Left kidney (tissue), 8 donors: ENCODE measurements at places on chromosomes 2 and 18.
A peak's percentile ranks its signal among the peaks of the same experiment; 100 is the strongest.

DNA sequence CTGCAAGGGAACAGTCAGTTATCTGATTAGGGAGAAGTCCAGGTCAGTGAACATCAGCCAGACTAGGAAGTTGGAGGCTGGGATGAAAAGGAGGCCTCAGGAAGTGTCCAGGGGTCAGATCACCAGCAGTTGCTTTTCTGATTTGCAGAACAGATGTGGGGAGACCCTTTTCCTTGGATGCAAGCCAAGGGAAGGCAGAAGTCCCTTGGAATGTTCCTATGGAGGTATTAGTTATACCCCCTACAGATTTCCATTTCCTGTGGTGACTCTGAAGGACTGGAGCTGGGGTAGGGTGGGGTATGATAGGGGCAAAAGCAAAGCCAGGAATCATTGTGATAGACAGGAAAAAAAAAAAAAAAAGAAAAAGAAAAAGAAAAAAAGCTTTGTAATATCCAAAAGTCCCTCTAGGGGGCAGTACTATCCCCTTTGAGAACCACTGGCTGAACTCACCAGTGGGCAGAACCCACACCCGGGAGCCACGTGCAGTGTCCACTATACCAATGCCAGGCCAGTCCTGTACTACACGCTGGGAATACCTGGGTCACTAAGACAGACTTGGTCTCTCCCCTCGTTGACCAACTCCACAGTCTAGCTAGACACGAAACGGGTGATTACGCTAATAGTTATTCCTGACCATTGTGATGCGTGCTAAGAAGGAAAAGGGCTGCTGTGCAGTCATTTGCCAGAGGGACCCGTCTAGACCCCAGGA, 7.4 kb downstream of the DYSF start:
- no peak for DNase-seq

DNA sequence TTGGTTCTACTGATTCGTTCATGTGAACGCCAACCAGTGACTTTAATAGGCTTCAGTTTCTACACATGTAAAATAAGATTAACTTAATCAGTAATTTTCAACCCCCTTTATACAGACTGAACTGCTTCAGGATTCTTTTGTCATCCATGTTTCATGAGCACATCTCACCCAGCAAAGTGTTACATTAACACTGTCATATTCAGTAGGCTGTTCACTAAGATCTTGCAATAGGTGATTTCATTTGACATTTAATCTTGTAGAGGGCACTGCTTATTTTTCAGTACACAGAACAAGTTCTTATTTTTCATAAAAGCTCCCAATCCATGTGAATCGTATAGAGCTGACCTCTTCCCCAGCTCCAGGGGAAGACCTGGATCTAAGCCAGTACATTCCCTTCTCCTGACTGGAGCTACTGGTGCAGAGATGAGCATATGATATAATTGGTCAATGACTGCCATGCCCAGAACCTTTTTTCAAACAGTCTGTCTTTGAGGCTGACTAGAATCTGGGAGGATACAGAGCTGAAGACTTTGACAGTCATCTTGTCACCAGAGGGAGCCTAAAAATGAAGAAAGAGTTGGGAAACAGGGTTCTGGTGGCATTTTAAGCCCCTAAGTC, 72.2 kb upstream of the CHRNA1 start:
- no peak for DNase-seq

GRCh38 chr2:128299628-128300027, 19.0 kb downstream of the HS6ST1 start:
- DNase-seq: no peak

DNA sequence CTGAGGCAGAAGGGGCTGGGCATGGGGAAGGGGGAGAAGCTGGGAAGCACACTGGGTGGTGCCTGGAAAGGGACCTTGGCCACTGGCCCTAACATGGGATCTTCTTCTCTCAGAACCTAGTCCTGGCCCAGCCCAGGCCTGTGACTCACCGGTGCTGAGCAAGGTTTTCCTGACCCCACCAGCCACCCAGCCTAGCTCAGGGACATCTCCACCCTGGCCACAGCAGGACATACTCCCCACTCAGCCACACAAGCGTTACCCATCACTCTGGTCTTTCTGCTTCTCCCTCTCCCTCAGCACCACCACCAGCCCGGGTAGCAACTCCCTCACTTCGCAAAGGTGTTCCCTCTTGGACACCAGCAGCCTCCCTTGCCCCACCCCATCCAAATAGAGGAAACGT, 22.8 kb downstream of the TNS1 start:
- no peak for DNase-seq

GRCh38 chr2:43102366-43103092, 123.9 kb downstream of the ZFP36L2 start:
- DNase-seq: no peak

DNA sequence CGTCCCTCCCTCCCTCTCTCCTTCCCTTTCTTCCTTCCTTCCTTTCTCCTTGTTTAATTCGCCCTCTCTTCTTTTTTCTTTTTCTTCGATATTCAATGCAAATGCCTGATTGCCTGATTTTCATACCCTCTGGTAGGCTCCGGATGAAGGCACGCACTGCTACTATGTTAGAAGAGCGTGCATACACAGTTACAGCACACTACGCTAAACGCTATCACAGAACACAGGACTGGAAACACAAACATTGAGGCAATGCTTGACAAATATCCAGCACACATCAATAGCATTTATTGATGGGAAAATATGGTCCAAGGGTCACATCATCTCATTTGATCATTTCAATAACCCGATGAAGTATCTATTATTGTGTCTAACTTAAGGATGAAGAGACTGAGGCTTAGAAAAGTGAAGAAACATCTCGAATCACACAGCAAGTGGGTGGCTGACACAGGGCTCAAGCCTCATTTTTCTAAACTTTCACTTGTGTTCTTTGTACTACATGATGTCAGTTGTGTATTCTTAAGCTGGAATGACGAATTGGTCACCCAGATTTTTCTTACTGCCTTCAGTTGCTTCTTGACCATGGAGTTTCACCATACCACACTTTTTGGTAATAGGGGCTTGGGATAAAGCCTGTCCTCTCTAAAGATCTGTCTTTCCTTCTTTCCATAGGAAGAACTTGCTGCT, 101.8 kb downstream of the TRIB2 start:
- DNase-seq: no peak

DNA sequence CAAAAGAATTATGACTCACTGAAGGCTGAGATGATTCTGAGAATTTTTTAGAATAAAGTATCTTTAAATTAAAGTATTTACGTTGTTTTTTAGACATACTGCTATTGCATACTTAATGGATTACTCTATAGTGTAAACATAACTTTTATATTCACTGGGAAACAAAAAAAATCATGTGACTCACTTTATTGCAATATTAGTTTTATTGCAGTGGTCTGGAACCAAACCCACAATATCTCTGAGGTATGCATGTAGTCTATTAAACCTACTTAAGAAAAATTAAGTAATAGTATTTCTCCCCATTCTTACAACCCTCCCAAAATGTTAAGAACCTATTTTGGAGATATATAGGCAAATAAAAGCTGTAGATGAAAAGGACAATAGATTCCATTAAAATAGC, 142.9 kb upstream of the ZNF521 start:
- DNase-seq: no peak

- no peak for DNase-seq
Measured at GRCh38 chr2:187869195-187869594, 315.0 kb upstream of the TFPI start.

- DNase-seq: no peak
Measured at GRCh38 chr18:39825485-39826150, 2129.4 kb upstream of the PIK3C3 start.

GRCh38 chr2:196274387-196274809, 103.0 kb upstream of the STK17B start:
- DNase-seq: no peak

- DNase-seq: no peak
Measured at GRCh38 chr2:168730344-168730743, 72.1 kb upstream of the NOSTRIN start.

DNA sequence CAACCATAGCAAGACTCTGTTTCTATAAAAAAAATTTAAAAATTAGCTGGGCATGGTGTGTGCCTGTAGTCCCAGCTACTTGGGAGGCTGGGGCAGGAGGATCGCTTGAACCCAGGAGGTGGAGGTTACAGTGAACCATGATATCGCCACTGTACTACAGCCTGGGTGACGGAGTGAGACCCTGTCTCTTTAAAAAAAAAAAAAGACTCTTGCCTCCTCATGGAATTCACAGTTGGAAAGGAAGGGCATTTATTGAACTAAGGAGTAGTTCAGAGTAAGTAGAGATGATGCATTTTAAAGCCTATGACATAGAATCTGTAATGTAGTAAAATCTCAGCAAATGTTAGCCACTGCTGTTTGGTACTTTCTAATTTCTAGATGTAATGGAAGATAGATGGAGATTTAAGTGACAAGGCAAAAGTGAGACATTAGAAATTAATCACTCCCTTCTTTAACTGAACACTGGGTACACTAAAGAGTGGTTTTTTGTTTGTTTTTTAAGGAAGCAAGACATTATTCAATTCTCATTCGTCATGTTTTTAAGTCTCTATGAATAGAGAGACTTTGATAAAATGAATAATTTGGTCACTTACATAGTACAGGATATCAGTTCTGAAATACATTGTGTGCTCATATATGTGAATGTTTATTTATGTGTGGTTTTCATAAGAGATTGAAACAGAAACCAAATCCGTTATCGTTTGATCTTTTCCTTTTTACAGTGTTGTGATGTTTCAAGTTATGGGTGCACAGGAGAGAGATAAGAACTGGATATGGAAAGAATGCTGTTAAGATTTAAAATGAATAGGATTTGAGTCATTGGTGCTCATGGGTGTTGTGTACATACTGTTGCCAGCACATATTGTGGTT, 186.1 kb upstream of the STON1 start:
- DNase-seq: no peak

DNA sequence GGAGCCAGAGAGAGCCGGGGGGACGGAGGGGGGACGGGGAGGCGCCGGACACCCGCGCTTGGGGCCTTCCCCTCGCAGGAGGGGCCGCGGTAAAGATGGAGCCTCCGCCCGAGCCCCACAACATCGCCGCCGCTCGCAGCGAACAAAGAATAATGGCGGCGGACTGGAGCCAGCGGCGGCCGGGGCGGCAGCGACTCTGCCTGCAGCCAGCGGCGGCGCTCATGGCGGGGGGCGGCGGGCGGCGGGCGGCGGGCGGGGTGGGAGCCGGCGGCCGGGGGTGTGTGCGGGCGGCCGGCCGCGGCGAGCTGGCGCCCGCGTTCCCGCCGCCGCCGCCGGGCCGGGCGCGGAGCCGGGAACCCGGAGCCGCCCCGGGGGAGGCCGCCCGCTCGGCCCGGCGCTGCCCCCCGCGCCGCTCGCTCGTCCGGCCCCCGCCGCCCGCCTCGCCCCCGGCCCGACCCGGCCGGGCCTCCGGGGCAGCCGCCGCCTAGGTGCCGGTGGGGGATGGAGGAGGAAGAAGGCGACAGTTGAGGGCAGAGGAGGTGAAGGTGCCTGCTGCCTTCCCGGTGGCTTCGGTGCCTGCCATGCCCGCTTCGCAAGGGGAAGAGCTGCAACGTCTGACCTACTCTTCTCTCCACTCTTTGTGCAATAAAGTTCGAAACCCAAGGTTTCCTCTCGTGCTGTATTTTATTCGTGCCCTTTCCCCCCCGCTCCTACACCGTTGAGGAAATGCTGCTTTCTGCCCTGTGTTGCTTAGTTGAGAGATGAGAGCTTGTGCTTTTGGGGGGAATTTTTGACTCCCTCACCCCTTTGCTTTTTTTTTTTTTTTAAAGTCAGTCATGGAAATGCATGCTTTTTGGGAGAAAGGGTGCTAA, 634 bp downstream of the CREB1 start:
- peak; percentile 55 for DNase-seq

DNA sequence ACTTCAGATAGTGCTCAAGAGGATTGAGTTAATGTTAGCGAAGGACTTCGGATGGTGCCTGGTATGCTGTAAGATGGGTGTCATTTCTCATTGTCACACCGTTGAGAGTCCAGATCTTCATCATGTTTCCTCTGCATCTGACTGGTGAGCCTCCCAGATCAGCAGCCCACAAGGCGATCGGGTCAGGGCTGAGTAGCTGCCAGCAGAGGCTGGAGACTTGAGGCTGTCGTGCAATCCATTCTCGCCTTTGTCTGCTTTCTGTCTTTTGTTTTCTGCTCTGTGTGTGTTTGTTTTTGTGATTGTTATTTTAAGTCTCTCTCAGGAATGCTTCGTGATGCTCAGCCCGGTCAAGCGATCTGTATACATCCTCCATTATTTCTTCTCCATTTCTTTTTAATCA, 95.8 kb downstream of the TGOLN2 start:
- no peak for DNase-seq

DNA sequence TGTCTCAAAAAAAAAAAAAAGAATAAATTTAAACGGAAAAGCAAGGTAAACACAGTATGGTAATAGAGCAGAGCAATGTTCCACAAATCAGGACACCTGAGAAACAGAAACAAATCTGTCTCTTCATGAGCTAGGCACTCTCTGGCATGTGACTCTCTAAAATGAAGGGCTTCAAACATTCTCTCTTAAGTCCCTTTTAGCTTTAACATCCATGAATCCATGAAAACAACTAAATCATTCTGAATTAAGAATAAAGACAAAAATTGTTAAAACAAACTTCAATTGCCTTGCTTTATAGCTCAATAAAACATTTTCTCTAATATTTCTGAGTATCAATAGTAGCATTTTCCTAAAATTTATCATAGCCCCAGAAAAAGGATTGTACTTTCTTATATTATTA, 132.1 kb downstream of the NBAS start:
- DNase-seq: no peak

DNA sequence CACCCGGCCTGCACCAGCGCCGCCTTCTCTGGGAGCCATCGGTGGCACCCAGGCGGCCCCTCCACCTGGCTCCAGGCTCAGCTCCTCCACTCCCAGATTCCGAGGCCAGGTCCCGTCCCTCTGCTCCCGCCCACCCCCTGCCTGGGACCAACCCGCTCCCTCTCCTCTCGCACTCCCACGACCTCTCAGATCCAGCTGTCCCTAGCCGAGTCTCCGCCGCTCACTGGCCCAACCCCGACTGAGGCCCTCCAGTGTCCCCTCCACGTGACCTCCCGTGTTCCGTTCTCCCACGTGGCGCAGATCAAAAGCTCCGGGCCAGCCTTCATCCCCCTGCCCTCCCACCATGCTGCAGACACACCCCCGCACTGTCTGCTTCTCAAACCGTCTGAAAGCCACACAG, 14.4 kb upstream of the SALL3 start:
- DNase-seq: no peak

DNA sequence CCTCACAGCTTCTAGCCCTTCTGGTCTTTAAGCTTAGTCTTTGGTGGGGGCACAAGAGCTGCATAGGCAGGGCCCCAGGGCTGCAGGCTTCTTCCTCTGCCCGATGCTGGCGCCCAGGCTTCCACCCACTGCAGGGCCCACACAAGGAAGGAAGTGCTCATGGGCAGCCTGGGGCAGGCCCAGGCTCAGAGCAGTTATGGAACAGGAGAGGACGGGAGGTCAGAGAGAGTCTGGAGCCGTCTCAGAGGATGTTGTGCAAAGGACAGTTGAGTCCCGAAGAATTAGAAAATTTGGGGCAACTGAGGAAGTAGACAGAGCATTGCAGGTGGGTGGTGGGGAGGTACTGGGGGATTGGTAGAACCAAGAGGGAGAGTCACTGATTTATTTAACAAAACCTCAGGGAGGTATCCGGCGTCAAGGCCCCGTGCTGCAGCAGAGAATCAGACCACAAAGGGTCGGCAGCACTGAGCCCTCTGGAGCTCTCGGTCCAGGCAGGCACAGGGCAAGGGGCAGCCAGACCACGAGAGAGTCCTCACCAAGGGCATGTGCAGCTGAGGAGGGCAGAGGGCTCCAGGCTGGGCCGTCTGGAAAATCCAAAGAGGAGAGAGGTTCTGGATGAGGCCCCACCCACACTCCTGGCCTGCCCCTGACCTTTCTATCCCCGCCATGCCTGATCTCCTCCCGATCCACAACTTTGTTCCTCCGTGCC, 110.8 kb upstream of the GLI2 start:
- no peak for DNase-seq

GRCh38 chr2:42336361-42336965, 24.6 kb downstream of the COX7A2L start:
- no peak for DNase-seq

GRCh38 chr2:96868555-96869280, 1.2 kb downstream of the SEMA4C start:
- peak; percentile 85 for DNase-seq
